ENCODE measurements at places on chromosomes 12 and 14. TPM values are rescaled to one million over a fixed set of nuclear protein-coding genes. Genes with fewer than 3 reads are reported as not detected.

Gene NINJ2
- total RNA-seq = 16.0 TPM

Gene PNP
- 134 TPM for total RNA-seq

Gene ITGA7
- total RNA-seq = 1.3 TPM

Gene NANOG
- total RNA-seq = not detected

Gene TTC8
- total RNA-seq = 1.7 TPM

Gene BHLHE41
- not detected for total RNA-seq

Gene FUT8
- 156 TPM for total RNA-seq

Gene TPH2
- not detected for total RNA-seq

Gene TBX3
- total RNA-seq = not detected

Gene NDRG2
- total RNA-seq = 4.6 TPM

Gene KCNK13
- 0.07 TPM for total RNA-seq

Gene MYF5
- not detected for total RNA-seq

Gene RPGRIP1
- total RNA-seq = not detected

Gene KRT71
- total RNA-seq = not detected

Gene PIK3C2G
- total RNA-seq = not detected

Gene KLHL28
- 19.3 TPM for total RNA-seq

Gene ENDOU
- total RNA-seq = not detected

Gene LUM
- total RNA-seq = not detected

Gene NRXN3
- total RNA-seq = not detected

Gene CEBPE
- total RNA-seq = 0.34 TPM

Gene DNAI7
- not detected for total RNA-seq

Gene BCL11B
- total RNA-seq = 95.8 TPM

Gene DBX2
- total RNA-seq = not detected

Gene TSPAN8
- total RNA-seq = not detected

Gene TPI1
- total RNA-seq = 928 TPM

Gene ISM2
- not detected for total RNA-seq

Gene GARIN6
- total RNA-seq = not detected

Gene MAGOHB
- total RNA-seq = 47.7 TPM

Gene TAS2R10
- total RNA-seq = 0.39 TPM

Gene KCNH3
- 0.71 TPM for total RNA-seq

Gene SLC39A5
- total RNA-seq = 1.1 TPM

Gene ACACB
- 7.5 TPM for total RNA-seq

Gene CDKN1B
- total RNA-seq = 96.9 TPM

Gene GLIPR1L1
- total RNA-seq = not detected

Gene GPR68
- total RNA-seq = 43.8 TPM

Gene SERPINA12
- total RNA-seq = not detected

Gene MYO1H
- total RNA-seq = not detected

Gene AKAP5
- 1.8 TPM for total RNA-seq

Gene CLEC14A
- total RNA-seq = not detected

Gene HAL
- total RNA-seq = 1.5 TPM

Gene OR4K17
- not detected for total RNA-seq

Gene EMP1
- 16.3 TPM for total RNA-seq

Gene SLCO1B1
- not detected for total RNA-seq

All from T-helper 1 cell treated with Interleukin-12 subunit alpha and Interleukin-12 subunit beta and Interleukin-4 antibody, amounts not matched to agents 30 ng/mL and 1 ng/mL, for 36 hours (primary cell).